Stimulated activated CD4-positive, alpha-beta T cell treated with anti-CD3 and anti-CD28 coated beads, Interleukin-1b, Interleukin-23, amount 100 ng/mL, for 24 hours (primary cell): ENCODE measurements at places on chromosomes 5 and 9.

- DNase-seq = no peak
Measured at GRCh38 chr9:16120231-16120641, 567.4 kb downstream of the CCDC171 start.

- DNase-seq = no peak
Measured at GRCh38 chr9:113274474-113275156, 757 bp downstream of the CDC26 start.

- DNase-seq = no peak
Measured at GRCh38 chr5:96997265-96997859, 61.5 kb downstream of the LNPEP start.

- DNase-seq = no peak
Measured at GRCh38 chr5:147400881-147401280, 109.0 kb downstream of the DPYSL3 start.

GRCh38 chr9:112377684-112378327 lies 2.1 kb upstream of the HSDL2 start:
- DNase-seq = no peak

DNA sequence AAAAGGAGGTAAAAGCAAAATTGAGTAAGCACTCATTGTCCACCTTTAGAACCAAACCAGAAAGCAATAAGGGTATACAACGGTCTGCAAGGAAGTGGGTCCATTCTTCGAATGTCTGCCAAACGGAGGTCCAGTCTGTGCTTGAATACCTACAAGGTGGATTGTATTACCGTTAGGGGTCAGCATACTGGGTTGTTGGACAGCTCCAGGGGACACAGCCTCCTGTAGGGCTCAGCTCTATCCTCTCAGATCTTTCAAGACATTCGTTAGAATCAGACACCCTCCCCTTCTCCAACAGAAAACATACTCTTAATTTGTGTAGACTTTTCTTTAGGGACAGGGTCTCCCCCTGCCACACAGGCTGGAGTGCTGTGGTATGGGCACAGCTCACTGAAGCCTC lies 5.5 kb downstream of the ASTN2 start:
- DNase-seq = no peak

GRCh38 chr9:109972026-109972882 lies 192.3 kb downstream of the PALM2AKAP2 start:
- no peak for DNase-seq

DNA sequence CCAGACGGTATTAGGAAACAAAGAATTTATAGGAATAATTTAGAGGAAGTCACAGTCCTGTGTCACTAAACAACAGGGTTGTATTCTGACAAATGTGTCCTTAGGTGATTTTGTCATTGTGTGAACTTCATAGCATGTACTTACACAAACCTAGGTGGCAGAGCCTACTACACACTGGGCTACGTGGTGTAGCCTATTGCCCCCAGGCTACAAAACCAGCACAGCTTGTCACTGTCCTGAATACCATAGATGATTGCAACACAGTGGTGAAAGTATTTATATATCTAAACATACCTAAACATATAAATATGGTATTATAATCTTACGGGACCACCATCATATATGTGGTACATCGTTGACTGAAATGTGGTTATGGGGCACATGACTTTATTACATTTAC lies 69.3 kb downstream of the COL23A1 start:
- DNase-seq = no peak

DNA sequence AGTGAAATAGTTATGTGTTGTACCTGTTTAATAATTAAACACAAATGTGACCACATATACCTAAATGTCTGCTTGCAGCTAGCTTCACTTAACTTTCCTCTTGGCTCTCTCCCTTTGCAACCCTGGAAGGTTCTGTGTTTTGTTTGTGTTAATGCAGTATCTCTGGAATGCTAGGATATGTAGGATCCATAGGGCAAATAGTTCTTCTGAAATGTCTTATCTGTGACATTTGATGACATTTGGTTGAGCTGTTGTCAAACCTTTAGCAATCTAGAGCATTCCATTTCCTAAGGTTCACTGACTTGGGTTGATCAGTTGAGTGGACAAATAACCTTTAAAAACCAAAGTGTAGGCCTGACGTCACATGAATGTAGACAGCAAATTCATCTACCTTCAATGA lies 21.8 kb downstream of the CTNNA1 start:
- DNase-seq = no peak

DNA sequence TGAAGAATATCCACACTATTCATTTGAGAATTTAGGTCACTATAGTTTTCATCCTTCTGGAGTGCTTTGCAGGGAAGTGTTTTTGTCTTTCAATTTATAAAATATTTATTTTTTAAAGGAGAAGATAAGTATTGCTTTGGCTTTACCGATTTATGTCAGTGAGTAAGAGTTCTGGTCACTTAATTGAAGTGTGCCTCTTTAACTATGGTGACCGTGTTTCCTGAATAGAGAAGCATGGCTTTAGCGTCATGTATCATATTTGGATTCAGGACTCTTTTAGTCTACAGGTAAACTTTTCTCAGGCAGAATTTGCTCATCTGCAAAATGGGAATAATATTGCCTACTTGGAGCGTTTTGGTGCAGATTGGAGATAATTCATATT lies 902 bp downstream of the BDP1 start:
- DNase-seq = no peak

DNA sequence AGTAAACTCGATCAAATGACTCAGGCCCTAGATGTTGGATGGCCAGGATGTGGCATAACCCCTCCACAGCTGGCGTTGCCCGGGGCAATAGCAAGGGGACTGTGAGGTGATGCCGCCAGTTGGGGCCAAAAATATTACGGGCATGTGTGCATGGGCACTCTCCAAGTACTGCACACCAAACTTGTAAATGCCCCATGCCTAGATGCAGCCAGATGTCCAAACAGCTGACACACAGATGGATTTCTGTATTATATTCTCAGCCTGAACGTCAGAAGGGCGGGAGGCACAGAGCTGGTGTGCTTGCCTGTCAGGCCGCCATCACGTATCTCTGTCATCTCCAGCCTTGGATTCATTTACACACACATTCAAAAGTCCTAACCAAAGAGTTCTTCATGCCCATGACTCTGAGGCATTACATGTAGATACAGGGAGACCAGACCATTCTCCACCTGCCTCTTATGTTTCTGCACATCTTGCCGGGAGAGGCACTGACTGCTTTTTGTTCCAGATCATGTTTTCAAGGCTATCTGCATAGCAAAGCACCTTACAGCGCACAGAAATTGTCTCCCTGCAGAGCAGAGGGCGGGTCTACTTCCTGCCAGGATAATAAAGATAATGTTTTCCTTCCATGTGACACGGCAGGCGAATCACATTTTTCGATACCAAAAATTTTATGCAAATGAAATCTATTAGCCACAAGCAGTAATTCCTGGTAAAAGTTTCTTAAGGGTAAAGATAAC lies 200.9 kb upstream of the ADAMTS16 start:
- no peak for DNase-seq

DNA sequence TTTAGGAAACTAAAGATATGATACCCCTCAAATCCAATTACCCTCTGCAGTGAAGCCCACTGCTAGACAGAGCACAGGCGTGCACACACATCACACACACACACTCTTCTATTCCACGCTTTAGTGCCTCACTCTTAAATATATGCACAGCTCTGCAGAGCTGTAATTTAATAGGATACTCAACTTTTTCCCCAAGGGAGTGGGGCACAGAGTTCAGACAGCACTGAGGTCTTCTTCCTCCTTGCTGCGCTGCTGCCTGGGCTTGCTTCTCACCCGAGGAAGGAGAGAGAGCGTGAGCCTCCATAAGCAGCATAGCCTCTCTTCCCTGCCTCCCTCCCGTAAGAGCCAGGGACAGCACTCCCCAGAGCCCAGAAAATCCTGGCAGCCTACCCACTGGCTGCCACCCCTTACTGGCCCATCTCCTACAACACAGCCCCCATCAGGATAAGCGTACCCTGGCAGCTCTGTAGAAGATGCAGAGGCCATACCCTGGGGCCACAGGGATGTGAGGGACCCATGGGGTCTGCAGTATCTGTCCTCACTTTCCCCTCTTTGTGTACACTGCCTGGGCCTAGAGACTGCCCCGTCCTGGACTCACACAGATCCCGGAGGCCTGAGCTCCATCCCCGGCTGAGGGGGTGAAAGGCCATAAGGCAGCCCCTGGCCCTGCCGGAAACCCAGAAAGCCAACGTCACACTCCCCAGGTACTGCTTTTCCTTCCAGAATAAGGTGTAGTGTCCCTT lies 102.1 kb downstream of the C5orf15 start:
- no peak for DNase-seq

DNA sequence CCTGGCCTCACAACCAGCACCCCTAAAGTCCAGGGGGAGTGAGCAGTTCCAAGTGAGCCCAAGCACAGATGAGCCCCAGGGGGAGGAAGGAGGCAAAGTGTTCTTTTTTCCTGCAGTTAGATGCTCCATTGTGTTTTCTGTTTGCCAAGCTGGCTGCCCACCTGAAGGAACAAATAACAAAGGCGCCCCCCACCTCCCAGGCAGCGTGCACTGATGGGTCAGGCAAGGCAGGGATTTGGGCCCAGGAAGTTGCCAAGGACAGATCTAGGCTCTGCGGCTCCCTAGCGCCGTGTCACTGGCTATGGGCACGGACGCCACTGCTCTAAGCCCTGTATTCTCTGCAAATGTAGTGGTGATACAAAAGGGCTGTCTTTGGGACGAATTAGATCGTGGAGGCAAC lies 21.8 kb downstream of the FGF1 start:
- no peak for DNase-seq

- no peak for DNase-seq
Measured at GRCh38 chr9:99090336-99091130, 14.4 kb upstream of the TGFBR1 start.

- DNase-seq = no peak
Measured at GRCh38 chr5:44398382-44398781, 9.2 kb upstream of the FGF10 start.

GRCh38 chr5:100004969-100005368 lies 530.2 kb upstream of the FAM174A start:
- no peak for DNase-seq

DNA sequence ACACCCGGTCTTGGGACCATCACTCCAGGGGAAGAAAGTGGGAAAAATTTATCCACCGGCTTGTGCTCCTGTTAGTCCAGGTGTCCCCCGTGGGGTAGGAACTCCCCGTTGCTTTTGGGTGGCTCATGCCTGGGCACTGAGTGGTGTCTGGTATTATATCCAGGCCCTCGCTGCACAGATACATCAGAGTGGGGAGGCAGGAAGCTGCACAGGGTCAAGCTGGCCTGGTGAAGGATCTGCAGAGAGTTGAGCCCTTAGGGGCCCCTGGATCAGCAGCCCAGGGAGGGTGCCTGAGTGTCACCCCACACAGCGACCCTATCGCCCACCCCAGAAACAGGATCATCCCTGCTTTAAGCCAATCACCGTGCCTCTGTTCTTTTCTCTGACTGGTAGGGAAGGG lies 24.4 kb upstream of the COL5A1 start:
- DNase-seq = no peak

DNA sequence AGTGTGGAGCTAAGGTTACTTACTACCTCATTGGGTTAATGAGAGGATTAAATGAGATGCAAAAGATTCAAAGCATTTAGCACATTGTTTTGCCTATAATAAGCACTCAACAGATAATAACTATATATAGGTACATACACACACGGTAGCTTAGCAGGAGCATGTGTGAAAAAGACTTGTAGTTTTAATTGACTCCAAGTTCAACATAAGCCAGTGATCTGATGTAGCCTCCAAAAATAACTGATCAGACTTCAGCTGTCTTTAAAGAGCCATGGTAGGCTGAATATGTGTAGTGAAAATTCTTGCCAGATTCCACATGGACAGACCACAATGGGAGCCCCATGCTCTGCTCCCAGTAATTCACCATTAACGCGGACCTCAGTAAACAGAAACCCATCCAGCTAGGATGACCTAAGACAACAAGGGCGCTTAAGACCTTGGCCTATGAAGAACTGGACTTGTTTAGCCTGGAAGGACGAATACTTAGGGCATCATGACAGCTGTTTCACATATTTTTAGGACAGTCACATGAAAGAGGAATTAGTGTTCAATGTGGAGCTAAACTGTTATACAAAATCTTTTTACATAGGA lies 115.1 kb upstream of the ZNF366 start:
- DNase-seq = no peak

DNA sequence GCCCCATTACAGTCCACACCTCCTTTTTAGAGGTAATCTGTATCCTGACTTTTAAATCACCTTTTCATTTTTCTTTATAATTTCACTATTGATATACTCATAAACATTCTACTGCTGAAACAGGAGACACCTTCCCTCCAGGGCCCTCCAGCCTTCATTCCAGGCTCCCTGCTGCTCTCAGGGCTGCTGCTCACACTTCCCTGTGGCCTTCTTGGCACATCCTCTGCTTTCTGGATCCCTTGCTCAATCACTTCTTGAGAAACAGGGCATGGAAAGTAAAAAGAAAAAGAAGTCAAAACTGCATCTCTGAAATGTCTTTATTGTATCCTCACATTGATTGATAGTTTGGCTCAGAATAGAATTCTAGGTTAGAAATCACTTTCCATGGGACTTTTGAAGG lies 19.3 kb upstream of the WNT8A start:
- no peak for DNase-seq

DNA sequence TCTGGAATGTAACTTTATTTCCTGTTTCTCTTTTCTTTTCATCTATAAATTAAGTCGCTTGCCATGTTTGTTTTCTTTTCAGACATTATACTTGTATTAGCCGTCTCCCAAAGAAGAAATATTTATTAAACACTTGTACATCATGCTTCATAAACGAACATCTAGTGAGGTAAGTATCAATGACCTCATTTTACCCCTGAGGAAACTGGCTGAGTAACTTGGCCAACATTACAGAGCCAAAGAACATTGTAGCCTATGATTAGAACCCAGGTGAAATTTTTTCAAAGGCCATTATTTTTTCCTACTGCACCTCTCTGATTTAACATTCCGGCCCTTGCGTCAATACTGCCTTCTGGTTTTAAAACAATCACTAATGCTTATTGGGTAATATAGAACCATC lies 4.2 kb downstream of the FREM1 start:
- DNase-seq = no peak

- DNase-seq = no peak
Measured at GRCh38 chr5:8577792-8578191, 708.8 kb downstream of the MTRR start.

GRCh38 chr9:357560-357959 lies 142.9 kb downstream of the DOCK8 start:
- DNase-seq = no peak

DNA sequence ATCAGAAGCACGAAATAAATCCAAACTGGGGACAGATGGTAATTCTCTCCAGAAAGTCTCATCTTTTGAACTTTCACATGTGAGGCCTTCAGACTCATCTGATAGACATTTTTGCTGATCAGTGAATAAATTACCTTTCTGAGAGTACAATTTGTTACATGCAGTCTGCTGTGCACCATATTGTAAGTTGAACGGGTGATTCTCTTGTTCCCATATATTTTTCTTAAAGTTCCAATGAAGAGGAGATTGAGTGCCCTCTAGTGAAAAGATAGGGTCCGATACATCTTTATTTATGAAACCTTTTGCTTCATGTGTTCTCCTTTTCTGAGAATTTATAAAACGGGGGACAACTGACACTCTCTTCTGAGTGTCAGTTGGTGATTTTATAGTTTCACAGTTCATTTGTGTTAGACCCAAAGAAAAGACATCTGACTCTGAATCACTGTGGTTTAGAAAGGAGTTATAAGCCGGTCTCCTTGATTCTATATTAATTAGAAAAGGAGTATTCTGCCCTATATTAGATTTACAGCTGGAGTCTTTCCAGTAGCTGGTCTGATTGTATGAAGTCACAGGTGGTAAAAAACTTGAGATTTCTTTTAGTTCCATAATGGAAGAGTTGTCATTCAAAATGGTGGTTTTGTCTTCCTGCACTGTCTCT lies 30.4 kb downstream of the GNG10 start:
- no peak for DNase-seq

GRCh38 chr5:59093329-59093728 lies 510.5 kb downstream of the RAB3C start:
- DNase-seq = no peak

GRCh38 chr9:95037789-95038521 lies 279.6 kb downstream of the FANCC start:
- DNase-seq = no peak
